ENCODE measurements at places on chromosomes 6 and 20.

DNA sequence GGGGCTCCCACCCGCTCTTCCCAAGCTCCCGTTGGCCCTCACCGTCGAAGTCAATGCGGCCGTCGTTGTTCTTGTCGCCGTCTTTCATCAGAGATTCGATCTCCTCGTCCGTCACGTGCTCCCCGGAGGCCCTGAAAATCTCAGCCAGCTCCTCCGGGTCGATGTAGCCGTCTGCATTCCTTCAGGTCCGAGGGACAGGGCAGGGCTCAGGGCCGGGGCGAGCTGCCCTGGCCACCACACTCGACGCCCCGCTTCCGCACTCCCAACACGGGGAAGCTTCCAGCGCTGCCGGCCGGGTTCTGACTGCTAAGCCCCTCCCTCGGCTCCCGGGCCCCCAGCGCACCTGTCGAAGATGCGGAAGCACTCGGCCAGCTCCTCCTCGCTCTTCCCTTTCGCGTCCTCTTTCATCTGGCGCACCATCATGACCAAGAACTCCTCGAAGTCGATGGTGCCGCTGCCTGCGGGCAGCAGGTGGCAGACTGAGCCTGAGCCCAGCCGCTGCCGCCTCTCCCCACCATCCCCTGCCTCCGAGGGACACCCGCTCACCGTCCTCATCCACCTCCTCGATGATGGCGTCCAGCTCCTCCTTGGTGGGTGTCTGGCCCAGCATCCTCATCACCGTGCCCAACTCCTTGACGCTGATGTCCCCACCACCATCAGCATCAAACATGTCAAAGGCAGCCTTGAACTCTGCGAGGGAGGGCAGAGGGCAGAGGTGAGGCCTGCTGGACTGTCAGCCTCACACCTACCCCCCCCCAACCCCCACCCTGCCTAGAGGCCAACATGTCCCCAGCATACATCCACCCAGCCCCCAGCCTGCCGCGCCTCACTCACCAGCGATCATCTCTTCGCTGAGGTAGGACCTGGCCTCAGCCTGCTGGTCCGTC is 2.9 kb downstream of the TNNC2 start:
- peak; percentile 52 for DNase-seq

DNA sequence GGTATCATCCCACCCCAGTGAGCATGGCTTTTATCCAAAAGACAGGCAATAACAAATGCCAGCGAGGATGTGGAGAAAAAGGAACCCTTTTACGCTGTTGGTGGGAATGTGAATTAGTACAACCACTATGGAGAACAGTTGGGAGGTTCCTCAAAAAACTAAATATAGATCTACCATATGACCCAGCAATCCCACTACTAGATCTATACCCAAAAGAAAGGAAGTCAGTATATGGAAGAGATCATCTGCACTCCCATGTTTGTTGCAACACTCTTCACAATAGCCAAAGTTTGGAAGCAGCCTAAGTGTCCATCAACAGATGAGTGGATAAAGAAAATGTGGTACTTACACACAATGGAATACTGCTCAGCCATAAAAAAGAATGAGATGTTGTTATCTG is 5.9 kb upstream of the KIAA1755 start:
- no peak for DNase-seq

- DNase-seq: no peak
Observed at GRCh38 chr20:58705208-58705926, 12.8 kb downstream of the NPEPL1 start.

DNA sequence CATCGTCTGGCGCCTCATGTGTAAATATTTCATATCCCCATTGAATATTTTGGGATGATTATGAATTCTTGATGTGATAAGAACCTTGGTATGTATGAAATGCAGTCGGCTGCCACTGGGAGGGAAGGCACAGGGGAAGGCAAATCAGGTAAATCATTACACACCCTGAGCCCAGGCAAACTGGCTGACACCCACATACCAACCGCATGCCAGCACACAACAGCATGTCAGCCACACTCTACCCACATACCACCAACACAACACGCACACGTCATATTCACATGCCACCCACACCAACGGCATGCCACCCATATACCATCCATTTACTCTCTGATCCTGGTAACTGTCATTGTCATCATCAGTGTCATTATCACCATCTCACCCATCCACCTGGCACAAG is 28.3 kb upstream of the MDGA1 start:
- DNase-seq: no peak

- DNase-seq: no peak
Observed at GRCh38 chr6:5840734-5841390, 165.9 kb downstream of the NRN1 start.

GRCh38 chr6:131443014-131443413 is 130.0 kb upstream of the ARG1 start:
- no peak for DNase-seq

GRCh38 chr6:169164451-169164850 is 89.2 kb downstream of the THBS2 start:
- DNase-seq: no peak

DNA sequence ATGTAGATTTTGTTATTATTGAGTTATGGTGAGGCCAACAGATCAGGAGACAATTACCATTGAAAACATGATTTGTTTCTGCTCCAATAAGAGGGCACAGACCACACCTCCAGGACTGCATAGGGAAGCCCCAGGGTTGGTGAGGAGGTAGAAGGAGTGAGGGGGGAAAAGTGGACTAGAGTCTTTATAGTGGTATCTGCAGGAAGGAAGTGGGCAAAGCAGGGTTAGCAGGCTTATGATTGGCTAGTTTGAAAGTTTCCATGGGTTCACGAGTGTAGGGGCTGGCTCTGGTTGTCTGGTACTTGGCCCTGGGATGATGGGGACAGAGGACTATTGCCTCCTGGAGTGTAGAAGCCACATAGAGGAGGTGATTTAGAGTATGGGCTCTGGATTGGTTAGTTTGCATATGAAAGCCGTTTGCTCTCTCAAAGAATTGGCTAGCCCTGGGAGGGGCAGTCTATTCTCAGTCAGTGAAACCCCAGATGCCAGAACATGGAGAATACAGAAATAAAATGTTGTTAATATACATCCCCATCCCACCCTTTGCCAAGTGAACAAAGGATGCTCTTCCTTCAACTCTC is 156.6 kb downstream of the KLHL32 start:
- no peak for DNase-seq

DNA sequence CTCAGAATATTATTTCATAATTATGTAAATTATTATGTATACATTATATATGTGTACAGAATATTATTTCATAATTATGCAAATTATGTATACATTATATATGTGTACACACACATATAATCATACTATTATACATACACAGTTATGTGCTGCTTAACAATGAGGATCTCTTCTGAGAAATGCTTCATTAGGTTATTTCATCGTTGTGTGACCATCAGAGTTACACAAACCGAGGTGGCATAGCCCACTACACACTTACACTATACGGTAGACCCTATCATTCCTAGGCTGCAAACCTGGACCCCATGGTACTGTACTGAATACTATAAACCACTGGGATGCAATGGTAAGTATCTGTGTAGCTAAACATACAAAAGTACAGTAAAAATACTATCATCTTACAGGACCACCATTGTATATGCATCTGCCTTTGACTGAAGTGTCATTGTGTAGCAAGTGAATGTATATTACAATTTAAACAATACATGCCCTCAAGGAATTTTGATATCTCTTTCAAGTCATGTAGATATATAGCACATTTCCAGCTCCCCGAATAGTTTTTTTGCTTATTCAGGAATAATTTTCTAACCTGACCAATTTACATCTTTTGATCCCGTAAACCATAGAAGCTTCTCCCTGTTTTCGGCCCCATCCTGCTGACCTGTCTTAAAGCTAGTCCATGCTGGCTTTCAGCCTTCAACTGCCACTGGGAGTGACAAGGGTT is 71.2 kb downstream of the TMEM170B start:
- no peak for DNase-seq

DNA sequence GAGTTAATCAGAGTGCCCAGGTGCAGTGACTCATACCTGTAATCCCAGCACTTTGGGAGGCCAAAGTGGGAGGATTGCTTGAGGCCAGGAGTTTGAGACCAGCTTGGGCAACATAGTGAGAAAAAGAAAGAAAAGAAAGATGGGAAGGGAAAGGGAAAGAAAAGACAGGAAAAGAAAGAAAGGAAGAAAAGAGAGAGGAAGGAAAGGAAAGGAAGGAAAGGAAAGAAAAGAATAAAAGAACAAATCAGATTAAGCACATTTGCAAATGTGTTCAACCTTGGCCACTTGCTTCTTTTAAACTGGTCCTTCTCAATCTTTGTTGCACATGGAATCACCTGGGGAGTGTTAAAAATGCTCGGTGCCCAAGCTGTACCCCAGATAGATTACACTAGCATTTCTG is 28.0 kb downstream of the NR2E1 start:
- DNase-seq: no peak

- DNase-seq: no peak
Observed at GRCh38 chr20:13022401-13023155, 13.8 kb downstream of the SPTLC3 start.

DNA sequence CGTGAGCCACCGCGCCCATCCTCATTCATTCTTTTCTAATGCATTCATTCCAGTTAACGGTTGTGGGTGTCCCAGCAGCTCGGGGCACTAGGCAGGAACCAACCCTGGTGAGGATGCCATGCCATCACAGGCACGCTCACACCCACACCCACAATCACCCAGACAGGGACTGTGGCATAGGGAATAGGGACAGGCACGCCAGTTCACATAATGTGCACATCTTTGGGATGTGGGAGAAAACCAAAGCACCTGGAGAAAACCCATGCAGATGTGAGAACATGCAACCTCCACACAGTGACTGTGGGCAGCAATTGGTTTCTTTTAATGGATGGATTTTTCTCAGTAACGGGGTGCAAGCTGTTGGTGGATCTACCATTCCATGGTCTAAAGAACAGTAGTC is 64.3 kb downstream of the IRF4 start:
- no peak for DNase-seq

GRCh38 chr6:107579456-107580056 is 89.6 kb downstream of the SOBP start:
- no peak for DNase-seq

- DNase-seq: no peak
Observed at GRCh38 chr6:111743862-111744692, 129.2 kb downstream of the FYN start.

DNA sequence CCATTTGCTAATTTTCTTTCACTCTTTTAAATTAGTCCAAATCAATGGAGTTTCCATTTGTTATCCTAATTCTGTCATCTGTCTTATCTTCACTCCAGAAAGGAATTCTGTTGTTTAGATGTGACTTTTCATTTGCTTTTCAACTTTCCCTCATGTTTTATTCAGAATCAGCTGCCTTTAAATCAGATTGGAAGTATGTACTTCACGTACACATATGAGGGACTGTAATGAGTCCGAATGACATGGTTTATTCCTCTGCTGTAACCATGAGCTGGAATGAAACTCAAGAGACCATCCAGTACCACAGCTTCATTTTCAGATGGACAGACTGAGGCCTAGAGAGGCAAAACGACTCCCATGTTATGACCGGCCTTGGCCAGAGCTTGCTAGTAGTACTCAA is 302.3 kb downstream of the KIF16B start:
- no peak for DNase-seq

DNA sequence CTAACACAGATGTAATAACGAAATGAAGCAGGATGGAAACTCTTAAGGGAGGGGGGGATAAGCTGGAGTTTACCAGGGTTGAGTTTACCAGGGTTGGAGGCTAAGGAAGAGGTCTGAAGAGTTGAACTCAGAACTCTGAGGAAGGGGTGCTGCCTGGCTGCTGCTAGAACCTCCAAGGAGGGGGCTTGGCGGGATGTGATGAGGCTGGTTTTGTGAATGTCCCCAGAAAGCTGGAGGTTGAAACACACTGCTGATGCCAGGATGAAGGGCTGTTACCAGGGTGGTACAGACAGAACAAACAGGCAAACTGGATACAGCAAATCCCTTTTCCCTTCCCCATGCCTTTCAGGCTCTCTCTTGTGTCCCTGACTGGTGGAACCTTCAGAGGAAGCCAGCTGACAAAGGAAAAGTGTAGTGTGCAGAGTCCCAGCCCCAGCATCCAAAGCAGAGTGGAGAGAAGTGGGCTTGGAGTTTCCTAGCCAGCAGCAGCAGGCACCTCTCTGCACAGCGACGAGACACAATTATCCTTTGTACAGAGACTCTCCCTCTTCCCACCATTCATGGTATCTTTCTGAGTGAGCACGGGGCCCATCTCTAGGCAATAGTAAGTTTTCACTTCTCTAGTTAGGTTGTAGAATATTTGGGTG is 23.7 kb downstream of the UBE2V1 start:
- no peak for DNase-seq

DNA sequence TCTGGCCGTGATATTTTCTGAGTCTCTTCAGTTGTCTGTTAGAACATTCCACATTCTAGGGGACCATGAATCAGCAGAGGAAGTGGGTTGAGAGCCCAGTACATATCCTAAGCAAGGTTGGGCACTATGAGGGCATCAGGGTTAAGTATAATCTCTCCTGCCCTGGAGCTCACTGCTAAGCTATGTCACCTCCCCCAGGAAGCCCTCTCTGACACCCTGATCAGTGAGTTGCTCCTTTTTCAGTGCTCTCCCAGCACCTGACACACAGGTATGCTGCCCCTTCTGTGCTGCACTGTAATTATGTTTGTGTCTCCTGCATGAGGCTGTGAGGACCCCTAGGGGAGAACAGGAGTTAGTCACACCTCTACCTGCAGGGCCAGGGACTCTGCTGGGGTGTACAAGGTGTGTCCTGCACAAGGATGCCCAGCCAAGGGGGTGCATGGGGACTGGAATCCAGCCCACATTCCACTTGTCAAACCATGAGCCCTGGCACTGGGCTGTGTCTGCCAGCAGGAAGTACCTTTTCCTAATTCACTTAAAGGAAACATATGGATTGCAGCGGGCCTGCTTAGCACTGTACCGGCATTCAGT is 3.9 kb downstream of the RAB44 start:
- peak; percentile 62 for DNase-seq

- DNase-seq: no peak
Observed at GRCh38 chr6:77371748-77372147, 91.5 kb downstream of the HTR1B start.

DNA sequence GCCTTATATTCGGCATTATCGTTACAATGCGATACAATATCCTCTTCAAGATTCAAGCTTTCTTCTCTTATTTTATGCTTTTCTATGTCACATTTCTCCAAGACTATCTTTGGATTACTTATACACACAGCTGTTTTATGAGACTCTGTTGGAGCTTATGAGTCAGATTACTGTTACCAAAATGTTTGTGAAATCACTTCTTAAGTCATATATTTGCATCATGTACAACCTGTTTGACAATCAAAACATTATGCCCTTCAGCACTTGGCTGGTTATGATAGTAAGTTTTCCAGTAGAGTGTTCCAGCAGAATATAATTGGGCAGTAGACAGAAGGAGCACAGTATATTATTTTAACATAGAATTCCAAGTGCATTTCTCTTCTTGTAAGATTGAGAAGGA is 35.2 kb downstream of the BMP6 start:
- peak; percentile 14 for DNase-seq

DNA sequence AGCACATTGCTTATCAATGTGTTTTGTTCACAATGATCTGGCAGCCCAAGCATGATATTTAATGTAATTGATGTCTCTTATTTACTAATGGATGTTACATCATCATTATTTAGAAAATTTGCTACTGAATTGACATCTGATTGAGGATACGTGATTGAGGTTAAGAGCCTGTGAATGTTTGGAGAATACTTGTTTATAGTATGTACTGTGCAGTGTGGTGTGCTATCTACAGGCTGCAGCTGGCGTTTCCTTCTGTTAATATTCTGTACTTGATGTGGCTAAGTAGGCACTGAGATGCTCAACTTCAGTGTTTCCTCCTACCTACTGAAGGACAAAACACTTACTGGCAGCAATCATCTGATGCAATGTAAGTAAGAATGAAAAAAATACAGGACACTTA is 709.6 kb upstream of the FLRT3 start:
- no peak for DNase-seq

GRCh38 chr6:97703661-97704060 is 420.6 kb upstream of the MMS22L start:
- no peak for DNase-seq
